NCI-H460 (cell line): ENCODE measurements at places on chromosomes 2 and 18.

GRCh38 chr2:147374423-147374811, 470.4 kb upstream of the ACVR2A start:
- DNase-seq: no peak

GRCh38 chr2:112024231-112024630, 30.8 kb upstream of the TMEM87B start:
- no peak for DNase-seq

GRCh38 chr2:205119136-205119535, 563.2 kb upstream of the NRP2 start:
- DNase-seq: no peak

- DNase-seq: no peak
These were observed 12.2 kb downstream of the TMEM177 start for GRCh38 chr2:119691189-119691588.
